ENCODE measurements at places on chromosomes 11 and 22. TPM values are rescaled to one million over a fixed set of nuclear protein-coding genes. Genes with fewer than 3 reads are reported as not detected.

The SAA4 gene
- total RNA-seq: not detected

The MMP13 gene
- not detected for total RNA-seq

The FXYD2 gene
- total RNA-seq: 2.5 TPM

The TRIM49D1 gene
- total RNA-seq: not detected

The PDE2A gene
- total RNA-seq: 1.9 TPM

Data from endodermal cell (in vitro differentiated cells).